ENCODE measurements at places on chromosomes 1 and 21.
A peak's percentile ranks its signal among the peaks of the same experiment; 100 is the strongest.

DNA sequence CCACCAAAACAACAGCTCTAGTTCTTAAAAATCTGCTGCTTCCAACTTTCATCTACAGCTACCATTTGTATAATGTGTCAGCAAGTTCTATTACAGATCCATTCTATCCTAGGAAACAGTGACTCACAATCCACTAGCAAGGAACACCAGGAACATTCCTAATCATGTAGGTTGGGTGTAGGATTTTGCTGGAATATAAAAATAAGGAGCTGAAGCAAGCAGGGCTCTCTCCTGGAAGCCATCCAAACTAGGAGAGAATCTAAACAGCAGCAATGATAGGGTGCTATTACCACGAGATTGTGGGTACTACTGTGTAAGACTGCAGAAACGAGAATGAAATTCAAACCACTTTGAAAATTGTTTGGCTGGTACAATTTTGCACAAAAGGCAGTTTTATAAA is 135.0 kb downstream of the PTPN14 start:
- no peak for DNase-seq

GRCh38 chr1:200784576-200784975 is 45.9 kb downstream of the CAMSAP2 start:
- no peak for DNase-seq

DNA sequence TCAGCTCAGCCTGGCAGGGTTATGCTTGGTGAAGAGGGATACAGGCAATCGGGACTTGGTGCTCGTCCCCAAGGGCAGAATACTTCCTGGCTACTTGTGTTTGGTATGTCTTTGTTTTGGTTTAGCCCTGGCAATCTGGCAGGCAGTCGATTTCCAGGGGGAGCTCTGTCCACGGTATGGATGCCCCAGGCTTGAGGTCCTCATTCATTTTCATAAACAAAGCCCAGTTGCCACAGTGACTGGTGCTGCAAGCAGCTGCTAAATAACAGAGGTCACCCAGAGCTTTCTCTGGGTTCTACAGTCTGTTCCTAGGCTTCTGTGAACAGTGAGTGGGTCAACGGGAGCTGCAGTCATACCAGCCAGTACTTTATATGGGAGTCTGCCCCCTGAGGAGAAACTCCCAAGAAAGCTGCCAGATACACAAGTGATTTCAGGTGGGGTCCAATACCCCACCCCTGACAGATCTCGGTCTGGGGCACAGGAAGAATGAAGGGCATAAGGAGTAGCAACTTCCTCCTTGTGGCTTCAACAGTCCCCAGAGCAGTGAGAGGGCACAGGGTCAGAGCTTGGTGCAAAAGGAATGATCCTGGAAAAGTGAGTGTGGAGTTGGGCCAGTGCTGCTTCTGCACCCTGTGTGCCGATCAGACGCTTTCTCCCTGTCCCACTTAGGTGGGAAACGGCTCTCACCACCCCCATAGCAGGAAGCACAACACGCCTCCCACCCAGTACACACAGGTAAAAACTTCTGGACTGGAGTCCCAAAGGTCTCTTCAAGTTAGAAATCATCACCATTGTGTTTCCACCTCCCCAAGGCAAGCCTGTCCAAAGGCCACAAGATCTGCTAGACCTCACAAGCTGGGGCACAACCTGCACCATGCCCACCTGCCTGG is 55.5 kb downstream of the TGFBR3 start:
- peak; percentile 13 for DNase-seq

GRCh38 chr1:98056781-98057180 is 135.9 kb upstream of the DPYD start:
- DNase-seq = no peak

DNA sequence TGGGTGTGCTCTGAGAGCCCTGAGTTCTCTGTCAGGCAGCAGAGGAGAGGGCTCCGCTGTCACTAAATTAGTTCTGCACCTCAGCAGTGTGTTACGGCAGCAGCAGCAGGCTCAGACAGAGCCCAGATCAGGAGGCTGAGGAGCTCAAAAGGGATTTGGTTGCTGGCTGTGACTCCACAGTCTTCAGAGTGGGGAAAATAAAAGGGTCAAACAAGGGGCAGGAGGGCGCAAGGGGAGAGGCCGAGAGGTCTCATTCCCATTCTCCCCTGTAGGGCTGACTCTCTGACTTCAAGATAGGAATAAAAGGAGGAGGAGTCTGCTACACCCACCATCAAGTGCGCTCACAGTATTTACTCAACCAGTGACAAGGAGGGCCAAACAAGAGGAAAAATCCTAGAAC is 9.2 kb upstream of the SLC45A3 start:
- no peak for DNase-seq

DNA sequence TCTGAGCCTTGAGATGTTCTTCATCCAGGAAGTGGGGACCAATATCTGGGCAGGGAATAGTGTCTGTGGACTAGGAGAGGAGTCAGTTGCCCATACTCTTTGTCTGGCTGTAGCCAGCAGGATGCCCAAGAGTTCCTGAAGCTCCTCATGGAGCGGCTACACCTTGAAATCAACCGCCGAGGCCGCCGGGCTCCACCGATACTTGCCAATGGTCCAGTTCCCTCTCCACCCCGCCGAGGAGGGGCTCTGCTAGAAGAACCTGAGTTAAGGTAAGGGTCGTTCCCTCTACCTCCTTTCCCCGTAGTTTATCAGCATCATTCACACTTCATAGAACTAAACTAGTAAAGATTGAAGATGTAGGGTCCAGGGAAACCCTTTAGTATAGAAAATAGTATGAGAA is 3.4 kb upstream of the PPOX start:
- no peak for DNase-seq

DNA sequence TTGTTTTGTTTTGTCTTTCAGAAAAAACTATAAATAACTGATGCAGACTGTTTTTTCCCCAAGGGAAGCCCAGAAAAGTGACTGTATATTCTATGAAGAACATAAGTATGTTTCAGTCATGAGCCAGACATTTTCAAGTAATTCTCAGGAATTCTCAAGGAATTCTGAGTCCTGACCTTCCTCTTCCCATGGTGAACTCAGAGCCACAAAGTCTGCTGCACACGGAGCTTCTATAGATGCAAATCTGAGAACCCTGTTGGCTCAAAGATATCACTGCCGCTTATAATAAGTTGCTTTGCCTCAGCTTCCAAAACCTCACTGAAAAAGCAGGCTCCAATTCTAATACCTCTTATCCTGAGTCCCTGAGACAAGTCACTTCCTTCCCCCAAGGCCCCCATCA is 418.5 kb upstream of the RUNX1 start:
- DNase-seq = no peak

DNA sequence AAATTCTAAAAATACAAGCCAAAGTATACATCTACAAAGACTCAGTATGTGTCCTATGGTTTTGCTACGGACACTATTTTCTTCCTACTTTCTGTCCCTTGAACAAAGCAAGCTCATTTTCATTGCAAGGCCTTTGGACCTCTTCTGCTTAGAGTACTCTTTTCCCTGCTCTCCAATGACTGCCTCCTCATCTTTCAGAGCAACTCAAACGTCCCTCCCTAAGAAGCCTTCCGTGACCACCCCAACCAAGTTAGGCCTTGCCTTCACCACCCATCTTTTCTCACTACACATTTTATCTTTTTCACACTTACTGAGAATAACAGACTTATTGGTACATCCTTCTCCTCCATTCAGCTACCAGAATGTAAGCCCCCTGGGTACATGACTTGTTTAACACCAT is 39.9 kb downstream of the ENAH start:
- no peak for DNase-seq

- DNase-seq = no peak
Measured at GRCh38 chr1:38139738-38140487, 93.3 kb upstream of the POU3F1 start.

GRCh38 chr1:219575563-219575962 is 37.3 kb downstream of the ZC3H11B start:
- no peak for DNase-seq

GRCh38 chr1:107804134-107804533 is 160.8 kb downstream of the VAV3 start:
- no peak for DNase-seq

DNA sequence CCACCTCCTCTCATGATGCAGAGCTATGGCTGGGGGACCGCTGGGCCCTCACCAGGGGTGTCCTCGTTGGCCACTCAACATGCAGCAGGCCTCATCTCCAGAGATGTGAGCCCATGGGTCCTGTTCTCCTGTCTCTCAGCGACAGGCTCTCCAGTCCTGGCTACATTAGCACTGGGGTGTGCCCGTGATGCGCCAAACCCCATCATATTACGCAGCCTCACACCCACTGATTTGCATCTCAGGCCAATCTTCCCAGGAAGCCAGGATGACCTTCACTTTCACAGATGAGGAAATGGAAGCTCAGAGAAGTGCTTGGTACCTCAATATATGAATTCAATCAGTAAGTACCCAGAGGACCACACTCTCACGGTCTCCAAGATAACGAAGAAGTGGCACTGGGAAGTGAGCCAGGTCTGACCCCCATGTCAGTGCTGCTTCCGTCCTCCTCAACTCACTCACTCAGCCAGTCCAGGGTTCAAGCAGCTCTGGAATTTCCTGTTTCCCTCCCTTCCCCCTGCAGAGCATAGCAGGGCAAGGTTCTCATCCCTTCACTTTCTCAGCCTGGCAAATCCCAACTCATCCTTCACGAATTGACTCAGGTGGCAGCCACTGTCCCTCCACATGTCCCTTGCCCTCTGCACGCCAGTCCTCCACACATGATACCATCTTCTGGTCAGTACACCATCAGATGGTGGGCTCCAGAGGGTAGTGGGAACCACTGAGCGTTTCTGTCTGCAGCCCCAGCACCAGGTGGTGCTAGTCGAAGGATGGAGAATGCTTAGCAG is 28.9 kb upstream of the EVA1B start:
- DNase-seq = no peak

DNA sequence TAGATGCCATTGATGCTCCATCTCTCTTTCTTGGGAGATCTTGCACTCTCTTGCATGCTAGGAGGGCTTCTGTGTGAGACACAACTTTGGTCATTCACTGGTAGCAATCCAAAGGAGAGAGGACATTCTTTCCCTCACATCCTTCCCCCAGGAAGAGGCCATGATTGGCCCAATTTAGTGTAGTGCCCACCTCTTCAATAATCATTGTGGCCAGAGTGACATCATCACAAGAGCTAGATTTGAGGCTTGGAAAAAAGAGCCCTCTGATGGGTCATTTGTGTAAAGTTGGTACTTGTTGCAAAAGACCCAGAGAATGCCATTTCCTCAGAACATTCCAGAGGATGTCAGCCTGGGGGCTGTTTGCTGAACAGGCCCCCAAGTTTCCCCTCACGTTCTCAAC is 30.2 kb downstream of the S100A6 start:
- DNase-seq = no peak

DNA sequence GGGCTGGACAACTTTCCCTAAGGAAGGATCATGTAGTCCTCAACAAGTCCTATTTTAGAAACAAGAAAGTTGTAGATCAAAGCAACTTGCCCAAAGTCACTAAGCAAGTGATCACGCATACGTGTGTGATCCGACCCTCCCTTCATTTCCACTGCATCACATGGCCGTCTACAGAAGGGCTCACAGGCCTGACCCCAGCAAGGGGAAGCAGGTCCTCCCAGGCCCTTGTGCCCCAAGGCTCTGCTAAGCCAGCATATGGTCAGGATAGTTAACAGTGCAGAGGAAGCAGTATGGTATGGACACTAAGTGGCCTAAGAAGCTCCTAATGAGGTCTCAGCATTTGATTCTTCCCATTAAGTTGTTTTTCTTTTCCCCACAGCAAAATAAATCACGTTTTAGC is 24.8 kb downstream of the TFAP2E start:
- DNase-seq = no peak

DNA sequence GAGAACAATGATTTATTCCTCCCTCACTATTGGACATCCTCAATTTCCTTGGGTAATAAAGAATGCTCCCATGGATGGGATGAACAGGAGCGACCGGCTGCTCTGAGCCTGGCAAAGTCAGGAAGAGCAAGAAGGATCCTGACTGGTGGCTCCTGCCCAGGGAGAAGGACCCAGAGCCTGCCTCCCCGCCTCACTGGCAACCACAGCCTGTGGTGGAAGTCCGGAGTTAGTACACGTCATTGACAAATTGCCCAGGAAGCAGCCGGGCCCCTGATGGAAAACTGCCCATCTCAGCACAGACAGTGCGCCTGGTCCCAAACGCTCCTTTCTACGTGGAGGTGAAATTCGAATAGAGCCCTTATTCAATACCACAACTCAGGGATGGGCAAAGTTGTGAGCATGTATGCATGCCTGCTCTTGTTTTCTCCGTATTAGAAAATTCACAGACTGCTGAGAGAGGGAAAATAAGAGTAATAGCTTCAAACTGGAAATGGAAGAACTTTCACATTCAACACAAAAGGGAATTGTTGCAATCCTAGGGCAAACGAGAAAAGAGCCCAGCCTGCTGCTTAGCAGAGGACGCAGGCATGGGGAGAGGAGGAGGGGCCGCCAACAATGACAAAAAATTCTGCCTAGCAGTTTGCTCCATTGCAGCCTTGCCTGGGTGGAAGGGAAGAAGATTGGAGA is 397.1 kb upstream of the VAMP3 start:
- no peak for DNase-seq

- no peak for DNase-seq
Measured at GRCh38 chr1:23525558-23526250, 5.3 kb downstream of the E2F2 start.

- DNase-seq = peak; percentile 76
Measured at GRCh38 chr1:218874313-218874712, 299.4 kb upstream of the LYPLAL1 start.

DNA sequence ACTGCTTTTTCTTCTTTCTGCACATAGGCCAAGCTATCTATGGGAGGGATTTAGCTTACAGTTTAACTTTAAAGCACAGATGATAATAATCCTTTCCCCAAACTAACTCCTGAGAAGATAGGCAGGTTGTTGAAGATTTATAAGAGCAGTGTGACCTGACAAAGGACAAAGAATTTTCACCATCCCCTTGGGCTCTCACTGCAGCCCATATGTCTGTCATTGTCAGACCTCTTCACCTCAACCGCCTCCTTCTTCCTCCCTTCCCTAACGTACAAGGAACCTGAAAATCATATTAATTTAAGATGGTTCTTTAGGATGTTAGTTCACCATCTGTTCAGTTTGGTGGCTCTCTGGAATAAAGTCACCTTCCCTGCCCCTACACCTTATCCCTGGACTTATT is 5.0 kb downstream of the RNU1-2 start:
- peak; percentile 23 for DNase-seq

- DNase-seq = no peak
Measured at GRCh38 chr1:85900921-85901320, 192.7 kb upstream of the ZNHIT6 start.

DNA sequence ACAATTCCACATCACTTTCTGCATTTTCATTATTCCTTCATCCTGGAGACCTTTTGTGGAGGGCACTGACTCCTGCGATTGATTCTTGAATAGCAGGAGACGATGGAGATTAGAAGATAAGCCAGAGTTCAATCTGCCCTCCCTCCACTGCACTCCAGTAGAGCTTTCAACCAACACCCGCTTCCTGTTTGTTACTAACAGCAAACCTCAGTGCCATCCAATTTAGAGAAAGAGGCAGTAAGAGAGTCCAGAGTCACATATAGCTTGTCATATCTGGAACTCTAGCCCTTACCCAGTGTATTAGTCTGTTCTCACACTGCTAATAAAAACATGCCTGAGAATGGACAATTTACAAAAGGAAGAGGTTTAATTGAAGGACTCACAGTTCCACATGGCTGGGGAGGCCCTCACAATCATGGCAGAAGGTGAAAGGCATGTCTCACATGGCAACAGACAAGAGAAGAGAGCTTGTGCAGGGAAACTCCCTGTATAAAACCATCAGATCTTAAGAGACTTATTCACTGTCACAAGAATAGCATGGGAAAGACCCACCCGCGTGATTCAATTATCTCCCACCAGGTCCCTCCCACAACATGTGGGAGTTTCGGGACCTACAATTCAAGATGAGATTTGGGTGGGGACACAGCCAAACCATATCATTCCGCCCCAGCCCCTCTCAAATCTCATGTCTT is 55.9 kb downstream of the PCBP3 start:
- no peak for DNase-seq

Data from SW480 (cell line).